Stimulated activated CD8-positive, alpha-beta memory T cell treated with anti-CD3 and anti-CD28 coated beads, Interleukin-7, amount 100 ng/mL, for 1 hour (primary cell): ENCODE measurements at places on chromosomes 7 and 10.

- DNase-seq: no peak
Measured at GRCh38 chr7:91240376-91240941, 23.8 kb upstream of the FZD1 start.

- DNase-seq: no peak
Measured at GRCh38 chr7:24227603-24228359, 56.2 kb upstream of the NPY start.

DNA sequence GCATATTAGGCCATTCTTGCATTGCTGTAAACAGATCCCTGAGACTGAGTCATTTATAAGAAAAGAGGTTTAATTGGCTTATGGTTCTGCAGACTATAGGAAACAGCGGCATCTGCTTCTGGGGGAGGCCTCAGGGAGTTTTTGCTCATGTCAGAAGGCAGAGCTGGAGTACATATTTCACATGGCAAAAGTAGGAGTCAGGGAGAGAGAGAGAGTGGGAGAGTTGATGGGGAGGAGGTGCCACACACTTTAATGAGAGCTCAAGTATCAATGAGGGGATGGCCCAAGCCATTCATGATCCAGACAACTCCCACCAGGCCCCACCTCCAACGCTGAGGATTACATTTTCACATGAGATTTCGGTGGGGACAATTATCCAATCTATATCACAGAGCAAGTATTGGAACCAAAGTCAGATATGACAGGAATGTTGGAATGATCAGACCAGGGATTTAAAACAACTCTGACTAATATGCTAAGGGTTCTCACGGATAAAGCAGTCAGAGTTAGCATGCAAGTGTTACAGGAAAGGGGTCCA is 795.3 kb upstream of the CELF2 start:
- DNase-seq: no peak

GRCh38 chr7:107432261-107432660 is 37.6 kb upstream of the GPR22 start:
- DNase-seq: no peak

DNA sequence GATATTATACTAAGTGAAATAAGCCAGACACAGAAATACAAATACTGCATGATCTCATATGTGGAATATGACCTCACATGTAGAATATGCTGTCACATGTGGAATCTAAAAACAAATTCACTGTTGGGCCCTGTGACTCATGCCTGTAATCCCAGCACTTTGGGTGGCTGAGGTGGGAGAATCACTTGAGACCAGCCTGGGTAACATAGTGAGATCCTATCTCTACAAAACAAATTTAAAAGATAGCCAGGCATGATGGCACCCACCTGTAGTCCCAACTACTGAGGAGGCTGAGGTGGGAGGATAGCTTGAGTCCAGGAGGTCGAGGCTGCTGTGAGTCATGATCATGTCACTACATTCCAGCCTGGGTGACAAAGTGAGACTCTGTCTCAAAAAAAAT is 160.3 kb downstream of the PTEN start:
- no peak for DNase-seq

GRCh38 chr10:1404323-1405260 is 332.7 kb downstream of the ADARB2 start:
- no peak for DNase-seq

GRCh38 chr7:7858559-7858958 is 110.0 kb upstream of the GLCCI1 start:
- no peak for DNase-seq

DNA sequence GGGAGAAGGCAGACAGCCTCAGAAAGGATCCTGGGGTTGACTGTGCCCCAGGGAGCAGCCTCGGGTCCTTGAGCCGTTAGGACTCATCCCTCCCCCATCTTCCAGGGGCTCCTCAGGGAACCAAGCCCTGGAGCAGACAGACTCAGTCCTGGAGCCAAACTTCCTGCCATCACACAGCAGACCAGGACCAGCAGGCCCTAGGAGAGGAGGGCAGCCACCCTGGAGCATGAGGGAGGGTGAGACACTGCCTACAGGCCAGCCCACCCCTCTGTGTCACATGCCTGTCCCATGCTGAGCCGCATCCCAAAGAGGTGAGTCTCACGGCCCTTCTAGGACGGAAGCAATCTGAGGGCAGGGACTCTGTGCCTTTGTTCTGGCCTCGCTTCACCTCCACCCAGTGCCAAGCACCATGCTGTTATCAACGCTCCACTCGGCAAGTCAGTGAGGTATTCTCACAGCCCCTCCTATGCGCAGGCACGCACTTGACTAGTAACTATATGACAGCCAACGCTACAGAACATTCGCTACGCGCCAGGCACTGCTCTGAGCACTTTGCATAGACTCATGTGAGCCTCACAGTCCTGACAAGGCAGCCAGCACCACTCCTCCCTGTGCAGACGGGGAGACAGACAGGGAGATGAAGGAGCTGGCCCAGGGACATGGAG is 19.1 kb downstream of the MAD1L1 start:
- DNase-seq: no peak

GRCh38 chr10:77506517-77507200 is 130.9 kb downstream of the KCNMA1 start:
- no peak for DNase-seq

GRCh38 chr7:156886020-156886795 is 6.8 kb downstream of the LMBR1 start:
- no peak for DNase-seq

- DNase-seq: no peak
Measured at GRCh38 chr10:122206471-122207065, 64.5 kb upstream of the BTBD16 start.

DNA sequence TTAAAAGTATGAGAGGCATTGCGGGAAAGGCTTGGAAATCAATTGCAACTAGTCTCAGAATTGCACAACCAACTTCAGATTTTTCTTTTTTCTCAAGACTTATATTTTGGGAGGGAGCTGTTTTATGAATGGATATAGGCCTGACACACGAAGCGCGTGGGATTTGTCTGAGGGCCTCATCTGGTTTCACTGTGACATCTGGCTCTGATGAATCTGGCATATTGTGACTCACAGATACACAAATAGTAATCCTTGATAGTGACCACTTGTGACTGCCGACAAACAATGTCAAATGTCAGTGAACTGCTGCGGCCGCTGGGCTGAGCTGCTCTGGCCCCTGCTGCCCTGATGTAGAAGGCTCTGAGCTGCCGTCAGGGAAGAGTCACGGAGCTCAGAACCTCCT is 655.1 kb downstream of the INHBA start:
- no peak for DNase-seq

DNA sequence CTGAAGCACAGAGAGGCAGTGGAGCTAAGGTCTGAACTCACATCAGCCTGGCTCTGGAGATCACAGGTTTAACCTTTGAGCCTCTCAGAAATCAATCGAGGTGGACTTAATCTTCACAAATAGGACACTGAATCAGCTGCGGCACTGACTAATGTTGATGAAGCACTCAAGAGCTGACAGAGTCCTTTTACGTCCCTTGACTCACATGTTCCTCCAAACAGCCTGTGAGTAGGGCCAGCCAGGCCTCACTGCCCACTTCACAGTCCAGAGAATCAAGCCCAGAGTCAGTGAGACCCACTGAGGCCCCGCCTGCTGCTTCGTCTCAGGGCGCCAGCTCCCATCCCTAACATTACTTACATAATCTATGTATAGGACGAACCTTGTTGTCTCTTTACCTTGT is 63.1 kb downstream of the TNS3 start:
- DNase-seq: no peak
